ENCODE measurements at places on chromosomes 6 and 20.

GRCh38 chr6:14046476-14047068 is 71.0 kb upstream of the CD83 start:
- DNase-seq: no peak

DNA sequence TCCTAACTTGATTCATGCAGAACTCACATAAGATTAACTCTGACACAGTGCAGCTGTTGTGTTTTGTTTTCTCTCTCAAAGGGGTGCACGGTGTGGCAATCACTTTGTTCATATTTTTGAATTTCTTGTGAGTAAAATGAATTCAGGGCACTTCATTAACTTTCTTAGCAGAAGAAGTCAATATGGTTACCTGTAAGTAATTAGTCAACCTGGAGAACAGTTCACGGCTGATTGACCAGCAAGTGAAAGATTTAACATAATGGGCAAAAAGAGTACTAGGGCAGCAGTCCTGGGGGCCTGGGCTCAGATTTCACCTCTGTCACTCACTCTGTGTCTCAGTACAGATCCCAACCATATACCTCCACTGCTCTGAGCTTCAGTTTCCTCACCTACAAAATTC is 102.4 kb upstream of the SPTLC3 start:
- DNase-seq: no peak

DNA sequence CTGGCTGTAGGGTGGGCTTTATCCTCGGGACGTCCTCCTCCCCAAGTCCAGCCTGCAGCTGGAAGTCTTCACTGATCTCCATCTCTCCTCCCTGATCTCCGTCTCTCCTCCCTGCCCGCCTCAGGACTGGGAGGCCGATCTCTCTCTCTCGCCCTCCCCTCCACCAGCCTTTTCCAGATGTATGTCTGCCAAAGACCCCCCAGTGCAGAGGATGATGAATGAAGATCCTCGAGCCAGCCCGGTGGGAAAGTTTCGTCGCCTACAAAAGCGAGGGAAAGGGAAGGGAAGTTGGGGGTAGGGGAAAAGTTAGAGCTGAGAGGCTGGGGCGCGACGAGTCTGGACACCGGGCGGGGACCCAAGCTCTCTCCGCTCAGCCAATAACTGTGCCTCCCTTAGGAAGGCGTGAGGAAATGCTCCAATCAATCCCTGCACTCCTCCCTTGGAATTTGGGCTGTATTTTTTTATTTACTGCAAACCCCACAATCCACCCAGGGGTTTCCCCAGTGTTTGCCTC is 595 bp upstream of the SRF start:
- DNase-seq: peak; percentile 92

DNA sequence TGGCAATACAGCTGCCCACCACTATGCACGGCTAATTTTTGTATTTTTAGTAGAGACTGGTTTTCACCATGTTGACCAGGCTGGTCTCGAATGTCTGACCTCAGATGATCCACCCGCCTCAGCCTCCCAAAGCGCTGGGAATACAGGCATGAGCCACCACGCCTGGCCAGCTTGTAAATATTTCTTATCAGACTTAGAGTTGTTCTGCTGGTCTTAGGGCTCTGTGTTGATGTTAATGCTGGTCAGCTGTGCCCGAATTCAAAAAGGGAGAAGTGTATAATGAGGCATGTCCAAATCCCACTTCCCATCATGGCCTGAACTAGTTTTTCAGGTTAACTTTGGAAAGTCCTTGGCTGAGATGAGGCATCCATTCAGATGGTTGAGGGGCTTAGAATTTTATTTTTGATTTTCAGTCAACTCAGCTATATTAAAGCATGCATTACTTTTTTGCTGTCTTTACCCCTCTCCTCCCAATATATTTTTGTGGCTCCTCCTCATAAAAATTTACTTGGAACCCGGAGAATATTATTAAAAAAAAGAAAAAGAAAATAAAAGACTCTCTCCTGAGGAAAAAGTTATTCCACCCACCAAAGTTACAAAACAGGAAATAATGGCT is 47.7 kb downstream of the ADAT2 start:
- no peak for DNase-seq

DNA sequence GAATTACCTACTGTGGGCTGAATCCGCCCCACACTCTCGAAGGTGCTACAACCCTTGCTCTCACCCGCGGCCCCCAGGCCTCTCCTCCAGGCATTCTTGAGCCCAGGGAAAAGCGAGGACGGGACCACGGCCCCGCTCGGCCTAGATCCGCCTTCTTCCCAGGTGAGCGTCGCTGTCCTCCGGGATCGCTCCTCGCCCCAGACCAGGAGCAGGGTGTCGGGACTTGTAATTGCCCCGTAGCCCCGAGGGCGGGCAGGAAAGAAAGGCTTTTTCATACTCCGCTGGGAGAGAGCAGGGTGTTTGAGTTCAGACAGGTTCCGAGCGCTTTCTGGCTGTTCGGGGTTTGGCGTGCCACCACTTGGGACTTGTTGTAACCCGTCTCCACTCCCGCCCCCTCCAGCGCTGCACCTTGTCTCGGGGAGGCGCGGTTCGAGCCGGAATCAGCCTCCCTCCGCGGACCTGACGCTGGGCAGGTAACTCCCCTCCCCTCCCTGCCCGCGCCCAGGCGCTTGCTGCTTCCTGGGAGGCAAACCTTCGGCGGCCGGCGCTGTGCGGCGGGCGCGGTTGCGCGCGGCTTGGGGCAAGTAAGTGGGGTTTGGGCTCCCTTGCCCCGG is at the start of gene FAM83B:
FAM83B (plus strand) TSS at position 529 of the 614 bp plus-strand sequence. CDS start 23,476 bp downstream, outside the sequence.
- DNase-seq: peak; percentile 75

DNA sequence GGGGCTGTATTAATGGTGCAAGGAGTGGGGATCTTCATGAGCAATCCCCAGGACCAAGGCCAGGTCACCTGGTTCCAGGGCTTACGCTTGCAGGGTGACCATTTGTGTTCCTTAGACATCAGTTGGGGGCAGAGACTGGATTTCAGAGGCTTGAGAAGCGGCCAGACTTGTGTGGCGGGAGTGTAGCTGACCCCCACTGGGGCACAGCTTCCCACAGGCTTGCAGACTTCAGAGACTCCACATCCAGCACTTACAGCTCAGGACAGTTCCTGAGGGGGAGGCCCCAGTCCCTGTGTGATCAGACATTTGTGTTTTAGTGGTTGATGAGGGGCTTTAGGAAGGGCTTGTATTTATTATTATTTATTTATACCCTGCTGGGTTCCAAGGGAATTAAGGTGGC is 15.3 kb downstream of the TJAP1 start:
- DNase-seq: no peak

DNA sequence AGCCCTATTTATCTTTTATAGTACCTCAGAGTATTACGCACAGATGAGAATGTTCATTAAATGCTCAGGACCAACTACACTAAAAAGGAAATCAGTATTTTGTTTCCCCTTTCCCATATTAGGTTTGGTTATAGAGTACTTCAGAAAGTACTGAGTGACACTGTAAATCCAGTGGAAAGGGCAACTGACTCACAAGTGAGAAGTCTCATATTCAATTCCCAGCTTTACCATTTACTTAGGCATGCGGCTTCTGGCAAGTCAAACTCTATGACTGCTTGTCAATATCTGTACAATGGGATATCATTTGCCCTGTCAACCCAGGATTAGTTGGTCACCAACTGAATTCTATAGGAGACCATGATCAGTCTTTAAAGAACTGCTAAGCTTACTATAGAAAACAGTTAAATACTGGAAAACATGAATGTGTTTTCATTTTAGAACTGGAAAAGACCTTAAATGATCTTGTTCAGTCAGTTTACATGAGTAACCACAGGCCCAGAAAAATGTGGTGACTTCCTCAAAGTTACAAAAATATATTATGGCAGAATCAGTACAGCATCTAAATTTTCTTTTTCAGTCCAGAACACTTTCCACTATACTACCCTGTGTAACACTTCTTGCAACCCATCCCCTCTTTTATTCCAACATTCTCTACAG is 3.6 kb downstream of the MAP3K7 start:
- no peak for DNase-seq

GRCh38 chr6:149907317-149907716 is 9.4 kb upstream of the RAET1E start:
- no peak for DNase-seq

DNA sequence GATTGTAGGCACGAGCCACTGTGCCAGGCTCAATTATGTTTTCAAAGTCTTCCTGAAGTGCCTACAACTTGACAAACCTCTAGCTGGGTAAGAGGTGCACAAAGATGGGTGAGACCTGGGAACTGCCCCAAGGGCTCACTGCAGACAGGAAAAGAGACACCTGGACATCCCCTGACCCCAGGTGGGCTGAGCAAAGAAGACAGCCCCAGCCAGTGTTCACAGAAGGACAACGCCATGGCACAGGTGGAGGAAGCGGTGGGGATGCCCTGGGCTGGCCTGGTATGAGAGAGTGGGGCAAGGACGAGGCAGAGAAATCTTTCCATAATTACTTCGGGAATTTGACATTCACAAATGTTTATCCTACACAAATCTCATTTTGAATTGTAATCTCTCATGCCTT is 278.9 kb downstream of the SMOC2 start:
- no peak for DNase-seq

GRCh38 chr20:6767126-6767535 is 355 bp upstream of the BMP2 start:
- DNase-seq: no peak

- peak; percentile 94 for DNase-seq
Measured at GRCh38 chr20:31968291-31969126, 558 bp downstream of the XKR7 start.

DNA sequence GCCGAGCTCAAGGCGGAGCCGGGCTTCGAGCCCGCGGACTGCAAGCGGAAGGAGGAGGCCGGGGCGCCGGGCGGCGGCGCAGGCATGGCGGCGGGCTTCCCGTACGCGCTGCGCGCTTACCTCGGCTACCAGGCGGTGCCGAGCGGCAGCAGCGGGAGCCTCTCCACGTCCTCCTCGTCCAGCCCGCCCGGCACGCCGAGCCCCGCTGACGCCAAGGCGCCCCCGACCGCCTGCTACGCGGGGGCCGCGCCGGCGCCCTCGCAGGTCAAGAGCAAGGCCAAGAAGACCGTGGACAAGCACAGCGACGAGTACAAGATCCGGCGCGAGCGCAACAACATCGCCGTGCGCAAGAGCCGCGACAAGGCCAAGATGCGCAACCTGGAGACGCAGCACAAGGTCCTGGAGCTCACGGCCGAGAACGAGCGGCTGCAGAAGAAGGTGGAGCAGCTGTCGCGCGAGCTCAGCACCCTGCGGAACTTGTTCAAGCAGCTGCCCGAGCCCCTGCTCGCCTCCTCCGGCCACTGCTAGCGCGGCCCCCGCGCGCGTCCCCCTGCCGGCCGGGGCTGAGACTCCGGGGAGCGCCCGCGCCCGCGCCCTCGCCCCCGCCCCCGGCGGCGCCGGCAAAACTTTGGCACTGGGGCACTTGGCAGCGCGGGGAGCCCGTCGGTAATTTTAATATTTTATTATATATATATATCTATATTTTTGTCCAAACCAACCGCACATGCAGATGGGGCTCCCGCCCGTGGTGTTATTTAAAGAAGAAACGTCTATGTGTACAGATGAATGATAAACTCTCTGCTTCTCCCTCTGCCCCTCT is 1.1 kb downstream of the CEBPB start:
- peak; percentile 78 for DNase-seq

GRCh38 chr6:23608931-23609435 is 517.0 kb upstream of the NRSN1 start:
- peak; percentile 28 for DNase-seq

DNA sequence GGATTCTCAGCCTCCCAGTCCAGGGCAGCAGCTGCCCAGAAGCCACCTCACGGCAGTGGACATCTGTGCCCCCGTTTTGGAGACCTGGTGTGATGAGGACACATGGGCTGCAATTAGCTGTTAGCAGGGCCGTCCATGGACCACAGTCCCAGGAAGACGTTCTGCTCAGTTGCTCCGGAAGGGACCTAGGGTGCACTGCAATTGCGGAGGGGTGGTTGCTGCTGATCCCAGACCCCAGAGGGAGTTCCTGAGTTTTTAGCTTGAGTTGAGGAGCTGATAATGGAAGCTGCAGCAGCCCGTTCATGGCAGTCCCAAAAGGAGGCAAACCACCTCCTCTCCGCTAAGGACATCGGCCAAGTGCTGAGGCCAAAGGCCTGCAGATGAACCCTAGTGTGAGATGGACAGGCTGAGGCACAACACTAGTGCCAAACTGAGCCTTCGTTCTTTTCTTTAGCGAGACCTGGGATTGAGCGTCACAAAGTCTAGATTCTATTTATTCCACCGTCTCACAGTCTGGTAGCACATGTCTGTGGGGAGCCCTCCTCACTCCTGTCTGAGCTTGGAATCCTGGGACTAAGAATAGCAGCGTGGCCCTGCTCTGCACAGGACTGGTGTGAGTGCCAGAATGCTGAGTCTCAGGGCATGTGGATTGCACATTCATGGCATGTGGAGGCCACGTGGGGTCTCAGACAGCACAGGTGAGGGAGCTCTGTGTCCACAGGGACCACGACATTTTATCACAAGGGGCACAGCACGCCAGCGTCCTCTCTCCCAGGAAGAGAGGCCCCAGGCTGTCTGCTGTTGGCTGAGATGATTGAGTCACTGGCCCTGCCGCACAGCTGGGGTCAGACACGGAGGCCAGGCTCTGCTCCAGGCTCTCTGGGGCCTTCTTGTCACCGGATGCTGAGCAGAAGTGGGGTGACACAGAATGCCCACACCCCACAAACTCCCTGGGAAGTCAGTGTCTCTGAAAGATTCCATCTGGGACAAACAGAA is 113.4 kb downstream of the PSMB1 start:
- DNase-seq: no peak

DNA sequence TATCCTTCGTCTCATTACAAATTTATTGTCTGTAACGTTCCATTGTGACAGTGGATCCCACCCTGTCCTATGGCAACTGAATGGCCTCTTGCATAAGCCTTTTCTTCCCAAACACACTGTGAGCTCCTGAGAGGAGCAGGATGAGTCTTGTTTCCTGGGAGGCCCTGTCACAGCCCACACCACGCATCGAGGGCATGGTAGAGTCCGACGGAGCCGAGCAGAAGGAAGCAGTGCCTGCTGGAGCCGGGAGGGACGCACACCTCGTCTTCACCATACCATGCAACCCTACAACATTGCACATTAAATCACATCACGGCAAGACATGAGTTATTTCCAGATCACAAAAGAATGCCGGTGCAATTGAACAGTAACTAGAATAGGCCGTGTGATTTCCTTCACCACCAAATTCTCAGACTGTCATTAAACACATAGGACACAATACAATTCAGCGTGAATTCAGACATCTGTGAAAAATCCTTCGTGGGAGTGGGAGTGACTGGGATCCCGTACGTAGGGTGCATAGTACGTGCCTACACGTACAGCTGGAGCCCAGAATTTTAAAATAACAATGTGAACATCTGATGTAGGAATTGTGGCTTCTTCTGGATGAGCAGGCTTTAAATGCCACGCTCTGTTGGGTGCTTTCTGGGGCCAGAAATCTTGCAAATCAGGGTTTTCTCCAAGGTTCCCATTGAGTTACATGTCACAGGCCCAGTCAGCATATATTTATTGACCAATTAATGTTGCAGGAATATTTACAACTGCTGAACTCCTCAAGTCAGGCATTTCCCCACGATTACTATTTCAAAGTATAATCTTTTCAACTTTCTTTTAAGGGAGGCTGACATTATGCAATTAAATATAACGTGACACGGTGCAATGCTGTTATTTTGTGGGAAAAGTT is 201.8 kb downstream of the TTLL2 start:
- DNase-seq: peak; percentile 81

Measured in kidney (tissue), 22 donors.